ENCODE measurements at places on chromosomes 1 and 21.

GRCh38 chr1:115258302-115258866 is 79.7 kb downstream of the NGF start:
- DNase-seq, result no peak

- DNase-seq, result peak; percentile 22
Measured at GRCh38 chr1:111656086-111657017, 36.8 kb downstream of the RAP1A start.

DNA sequence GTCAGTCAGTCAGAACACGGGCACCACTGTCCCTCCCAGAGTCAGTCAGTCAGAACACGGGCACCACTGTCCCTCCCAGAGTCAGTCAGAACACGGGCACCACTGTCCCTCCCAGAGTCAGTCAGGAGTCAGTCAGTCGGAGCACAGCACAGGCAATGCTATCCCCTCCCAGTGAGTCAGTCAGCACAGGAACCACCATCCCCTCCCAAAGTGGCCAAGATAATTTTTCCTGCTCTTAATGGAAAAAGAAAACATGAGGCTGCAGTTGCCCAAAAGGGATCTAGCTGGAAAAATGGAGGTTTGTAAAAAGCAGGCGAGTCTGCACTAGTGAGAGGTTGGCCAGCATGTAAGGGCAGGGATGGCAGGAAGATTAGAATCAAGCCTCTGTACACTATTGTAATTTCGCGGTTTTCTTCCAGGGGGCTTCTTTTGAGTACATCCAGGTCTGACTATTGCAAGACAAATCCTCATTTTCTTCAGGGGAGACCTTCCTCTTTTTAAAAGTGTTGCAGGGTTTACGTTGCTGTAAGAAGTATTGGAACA is 213.8 kb downstream of the SIPA1L2 start:
- no peak for DNase-seq

- DNase-seq, result no peak
Measured at GRCh38 chr1:215002471-215002870, 80.1 kb upstream of the KCNK2 start.

DNA sequence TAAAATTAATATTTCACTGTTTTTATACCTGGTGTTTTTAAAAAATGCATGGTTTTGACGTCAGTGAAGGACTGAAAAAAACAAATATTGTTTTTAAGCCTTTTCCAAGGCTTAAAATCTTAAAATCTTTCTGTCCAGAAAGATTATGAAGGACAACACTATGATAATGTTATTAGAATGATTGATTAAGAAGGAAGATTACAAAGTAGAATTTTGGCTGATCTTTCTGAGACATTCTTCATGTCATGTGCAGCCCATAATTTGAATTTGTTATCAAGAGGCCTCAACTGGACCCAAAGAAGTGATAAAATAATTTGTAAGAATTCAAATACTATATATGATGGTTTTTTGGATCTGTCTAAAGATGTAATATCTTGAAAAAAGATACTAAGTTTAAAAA is 584.4 kb upstream of the CXADR start:
- no peak for DNase-seq

DNA sequence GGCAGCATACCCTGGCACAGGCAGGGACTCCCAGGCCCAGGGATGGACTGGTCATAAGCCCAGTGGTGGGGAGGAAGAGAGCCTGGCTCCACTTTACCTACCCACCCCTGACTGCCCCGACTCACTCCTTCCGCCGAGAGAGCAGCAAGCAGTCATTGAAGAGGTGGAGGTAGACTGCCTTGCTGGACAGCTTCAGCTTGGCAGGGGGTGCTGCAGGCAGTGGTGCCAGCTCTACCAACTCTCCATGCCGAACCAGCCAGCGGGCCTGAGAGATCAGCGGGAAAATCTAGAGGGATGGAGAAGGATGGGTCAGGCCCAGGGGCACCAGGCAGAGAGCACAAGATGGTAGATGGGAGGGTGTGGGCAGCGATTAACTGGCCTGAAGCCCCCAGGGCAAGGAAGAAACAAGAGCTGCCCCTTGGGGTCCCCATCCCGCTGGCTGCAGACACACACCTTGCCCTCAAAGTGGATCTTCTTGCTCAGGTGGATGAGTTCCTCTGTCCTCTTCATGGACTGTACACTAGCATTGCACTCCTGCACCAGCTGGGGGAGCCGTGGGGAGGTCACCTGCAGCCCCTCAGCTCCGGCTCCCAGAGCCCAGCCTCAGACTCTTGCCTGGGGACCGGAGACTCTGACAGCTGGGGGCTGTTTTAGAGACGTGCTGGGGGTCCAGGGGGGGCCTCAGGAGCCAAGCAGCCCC is 7.7 kb downstream of the ARHGEF19 start:
- peak; percentile 69 for DNase-seq

DNA sequence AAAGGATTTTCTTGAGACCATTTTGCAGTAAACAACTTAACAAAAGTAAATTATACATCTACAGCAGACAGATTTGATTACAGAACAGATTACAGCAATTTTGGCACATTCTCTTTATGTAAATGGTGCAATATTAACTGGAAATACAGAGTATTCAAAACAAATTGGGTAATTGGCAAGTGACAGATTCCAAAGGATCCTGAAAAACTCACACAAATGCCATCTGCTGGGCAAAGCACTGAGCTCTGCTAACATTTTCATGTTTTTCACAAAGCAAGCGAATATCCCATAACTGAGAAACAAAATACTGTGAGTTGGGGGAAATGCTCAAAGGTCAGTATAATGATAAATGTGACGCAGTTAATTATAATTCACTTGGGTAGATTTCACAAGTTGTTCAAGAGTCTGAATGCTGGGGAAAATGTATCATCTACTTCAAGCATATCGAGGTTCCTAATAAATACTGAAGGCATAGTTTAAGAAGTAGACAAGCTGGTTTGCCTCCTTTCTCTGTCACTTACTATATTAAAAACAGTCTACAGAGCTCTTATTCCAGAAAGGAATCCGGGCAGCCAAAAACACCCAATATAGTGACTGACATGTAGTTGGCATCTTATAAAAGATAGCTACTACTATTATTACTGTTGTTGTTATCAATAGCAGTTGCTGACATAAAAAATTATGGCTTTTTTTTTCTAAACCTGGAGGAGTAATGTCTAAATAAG is 75.8 kb upstream of the SDC3 start:
- DNase-seq, result no peak

DNA sequence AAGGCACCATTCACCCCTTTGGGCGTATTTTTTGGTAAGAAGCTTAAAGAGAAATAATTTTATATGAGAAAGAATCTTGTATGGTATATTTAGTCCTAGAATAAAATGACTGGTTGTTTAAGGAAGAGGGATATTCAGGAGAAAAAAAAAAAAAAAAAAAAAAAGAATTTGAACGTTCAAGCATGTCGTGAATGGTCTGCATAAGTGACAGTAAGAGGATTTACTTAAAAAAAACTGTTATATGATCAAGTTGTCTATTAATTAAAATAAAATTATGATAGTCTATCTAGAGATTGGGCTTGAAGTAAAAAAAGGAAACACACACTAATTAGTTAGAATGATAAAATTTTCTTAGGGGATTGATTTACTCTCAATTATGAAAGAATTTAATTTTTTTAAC is 11.7 kb upstream of the OR14I1 start:
- DNase-seq, result no peak

GRCh38 chr1:222038971-222039370 is 297.1 kb upstream of the DUSP10 start:
- DNase-seq, result no peak

DNA sequence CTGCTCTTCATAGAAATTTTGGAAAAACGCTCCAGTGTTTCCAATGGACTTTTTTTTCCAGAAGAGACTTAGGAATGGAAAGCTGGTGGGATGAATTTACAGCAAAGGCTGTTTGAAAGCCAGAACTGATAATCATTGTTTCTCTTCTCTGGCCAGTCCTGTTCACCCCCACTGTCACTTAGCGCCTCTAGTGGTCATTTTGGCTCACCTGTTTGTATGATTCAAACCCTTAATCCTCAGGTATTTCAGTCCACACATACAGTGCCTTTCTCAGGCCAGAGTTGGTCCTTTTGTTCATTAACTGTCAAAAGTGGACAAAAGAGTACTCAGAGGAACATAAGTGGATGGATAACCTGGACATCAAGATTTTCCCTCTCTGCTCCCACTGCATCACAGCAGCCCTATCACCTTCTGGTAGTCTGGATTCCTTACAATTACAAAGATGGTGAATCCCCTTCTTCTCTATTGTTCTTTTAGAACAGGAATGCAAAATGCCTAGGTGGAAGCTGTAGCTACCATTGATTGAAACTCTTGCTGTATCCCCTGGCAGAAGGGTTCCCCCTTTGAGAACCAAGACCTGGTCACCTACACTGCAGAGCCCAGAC is 177.6 kb upstream of the OLFM3 start:
- peak; percentile 34 for DNase-seq

DNA sequence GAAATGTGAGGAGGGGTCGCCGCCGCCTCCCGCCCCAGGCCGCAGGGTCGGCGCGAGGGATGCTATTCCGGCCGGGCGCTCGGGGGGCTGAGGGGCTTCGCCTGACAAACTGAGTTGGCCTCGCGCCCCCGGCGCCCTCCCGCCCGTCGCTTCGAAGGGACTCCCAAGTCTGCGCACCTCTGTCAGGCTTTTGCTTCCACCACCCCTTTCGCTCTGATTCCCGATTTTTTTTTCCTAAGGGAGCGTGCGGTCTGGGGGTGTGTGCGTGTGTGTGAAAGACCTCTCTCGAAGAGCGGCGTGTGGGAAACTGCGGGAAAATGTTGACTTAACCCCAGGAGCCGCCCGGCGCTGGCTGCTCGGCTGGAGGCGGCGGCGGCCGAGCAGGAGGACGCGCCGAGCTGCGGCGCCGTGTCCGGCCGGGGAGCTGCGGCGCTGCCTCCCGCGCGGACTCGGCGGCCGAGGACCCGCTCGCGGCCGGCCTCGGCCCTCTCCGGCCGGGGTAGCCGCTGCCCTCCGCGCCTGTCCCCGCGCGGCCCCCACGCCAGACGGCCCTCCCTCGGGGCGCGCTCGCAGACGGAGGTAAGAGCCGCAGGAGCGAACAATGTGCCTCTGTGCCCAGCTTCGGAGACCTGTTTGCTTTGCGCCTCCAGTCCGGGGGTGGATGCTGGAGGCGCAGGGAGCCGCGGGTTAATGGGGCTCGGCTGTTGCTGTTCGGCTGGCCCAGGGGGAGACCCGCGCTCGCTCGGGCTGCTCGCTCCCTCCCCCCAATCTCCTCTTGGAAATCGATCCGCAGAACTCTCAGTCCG is 1.1 kb downstream of the ADGRL2 start:
- peak; percentile 31 for DNase-seq

GRCh38 chr1:72438270-72438669 is 155.9 kb upstream of the NEGR1 start:
- no peak for DNase-seq

DNA sequence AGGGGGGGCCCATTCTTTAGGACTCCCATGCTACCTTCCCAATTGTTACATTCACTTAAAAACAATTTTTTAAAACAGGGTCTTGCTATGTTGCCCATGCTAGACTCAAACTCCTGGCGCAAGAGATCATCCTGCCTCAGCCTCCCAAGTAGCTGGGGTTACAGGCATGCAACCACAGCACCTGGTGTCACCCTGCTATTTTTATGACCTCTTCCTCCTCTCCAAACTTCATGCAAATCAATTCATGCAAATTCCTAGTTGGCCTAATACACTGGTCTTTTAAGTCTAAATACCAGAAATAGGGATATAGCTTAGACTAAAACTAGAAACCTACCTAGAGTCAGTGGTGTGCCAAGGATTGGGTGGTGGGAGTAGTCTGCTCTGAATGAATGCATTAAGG is 30.1 kb downstream of the CDKN2C start:
- DNase-seq, result no peak

DNA sequence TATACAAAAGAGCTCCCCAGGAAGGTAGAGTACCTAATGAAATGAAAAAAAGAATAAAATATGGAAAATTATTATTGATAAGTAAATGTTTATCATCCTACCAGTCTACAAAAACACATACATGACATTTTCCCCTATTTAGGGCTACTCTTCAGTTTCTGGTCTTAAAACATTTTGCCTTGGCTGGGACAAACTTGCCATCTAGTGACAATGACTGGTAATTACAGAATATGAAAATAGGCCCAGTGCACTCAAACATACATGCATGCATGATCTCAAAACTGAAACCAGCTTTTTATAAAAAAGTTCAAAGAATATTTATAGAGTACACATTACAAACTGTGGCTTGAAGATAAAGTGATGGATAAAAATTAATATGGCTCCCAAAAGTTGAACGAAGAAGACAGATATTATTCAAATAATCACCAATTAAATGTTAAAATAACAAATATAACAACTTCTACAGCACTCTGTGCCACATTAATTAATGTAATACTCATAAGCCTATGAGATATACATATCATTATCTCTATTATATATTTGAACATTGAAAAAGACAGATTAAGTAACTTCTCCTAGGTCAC is 10.5 kb upstream of the RNPC3 start:
- DNase-seq, result peak; percentile 23

DNA sequence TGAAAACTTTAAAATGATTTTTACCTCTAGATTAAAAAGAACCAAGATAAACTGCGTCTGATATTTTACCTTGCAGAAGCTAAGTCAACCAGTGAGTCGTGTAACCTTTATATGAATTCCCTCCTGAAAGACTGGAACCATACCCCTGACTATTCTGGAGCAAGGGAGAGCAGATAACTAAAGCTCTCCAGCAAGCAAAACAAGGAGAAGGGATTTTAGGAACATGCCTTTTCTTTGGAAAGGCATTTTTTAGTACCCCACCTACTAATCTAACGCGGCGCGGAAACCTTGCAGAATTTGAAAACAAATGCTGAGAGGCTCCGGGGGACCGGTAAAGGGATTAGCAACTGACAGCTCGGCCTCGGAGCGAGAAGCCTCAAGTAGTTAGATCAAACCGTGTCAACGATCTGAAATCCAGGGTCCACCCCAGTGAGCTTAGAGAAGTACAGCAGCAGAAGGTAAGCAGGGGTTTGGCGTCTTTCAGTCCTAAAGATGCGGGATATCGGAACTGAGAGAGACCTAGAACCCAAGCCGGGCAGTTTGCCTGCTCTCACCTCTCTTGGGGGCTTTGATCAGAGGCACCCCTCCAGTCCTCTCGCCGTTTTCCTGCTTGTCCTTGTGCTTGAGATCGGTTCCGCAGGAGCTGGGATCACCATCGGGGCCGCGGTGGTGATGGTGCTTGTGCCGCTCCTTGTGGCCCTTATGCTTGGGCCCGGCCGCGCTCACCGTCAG is 954 bp downstream of the RSBN1 start:
- peak; percentile 31 for DNase-seq

GRCh38 chr1:64111787-64112186 is 91.6 kb upstream of the UBE2U start:
- DNase-seq, result no peak

- DNase-seq, result no peak
Measured at GRCh38 chr1:32536117-32536516, 3.1 kb upstream of the ZBTB8A start.

GRCh38 chr1:4353090-4353856 is 301.1 kb upstream of the AJAP1 start:
- DNase-seq, result no peak

GRCh38 chr1:84719543-84720217 is 29.4 kb upstream of the SSX2IP start:
- DNase-seq, result no peak

GRCh38 chr1:94606471-94606870 is 64.9 kb upstream of the F3 start:
- no peak for DNase-seq
